ENCODE measurements at places on chromosomes 11 and 22. TPM values are rescaled to one million over a fixed set of nuclear protein-coding genes. Genes with fewer than 3 reads are reported as not detected.

The PNPLA3 gene
- total RNA-seq = not detected

The CD6 gene
- total RNA-seq = 0.47 TPM

The DBX1 gene
- not detected for total RNA-seq

The OR9G1 gene
- total RNA-seq = not detected

The OR52B2 gene
- total RNA-seq = not detected

Measured in left ventricle myocardium inferior (tissue), 1 donor.